Brain microvascular endothelial cell (primary cell): ENCODE measurements at places on chromosomes 7 and 10.
A peak's percentile ranks its signal among the peaks of the same experiment; 100 is the strongest.

- no peak for DNase-seq
These were observed 12.5 kb downstream of the NPVF start for GRCh38 chr7:25215694-25216335.

- no peak for DNase-seq
These were observed 642.8 kb downstream of the TNS3 start for GRCh38 chr7:46939089-46939488.

DNA sequence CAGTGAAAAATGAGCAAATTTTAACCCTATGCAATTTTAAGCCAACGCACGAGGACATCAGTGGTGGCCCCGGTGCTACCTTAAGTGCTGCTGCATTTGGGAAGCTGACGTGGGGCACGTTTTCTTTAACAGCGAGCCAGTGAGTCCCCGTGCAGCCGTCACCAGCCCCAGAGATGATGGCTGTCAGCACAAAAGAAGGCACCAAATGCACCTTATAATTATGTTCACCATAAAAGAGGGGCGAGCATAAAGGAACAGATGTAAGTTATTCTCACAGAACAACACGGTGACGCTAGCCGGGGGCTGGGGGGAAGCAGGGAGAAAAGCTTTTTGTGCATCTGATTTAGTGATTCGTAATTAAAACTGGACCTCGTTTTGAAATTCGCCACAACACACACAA lies 260.1 kb downstream of the DNAJB6 start:
- no peak for DNase-seq

DNA sequence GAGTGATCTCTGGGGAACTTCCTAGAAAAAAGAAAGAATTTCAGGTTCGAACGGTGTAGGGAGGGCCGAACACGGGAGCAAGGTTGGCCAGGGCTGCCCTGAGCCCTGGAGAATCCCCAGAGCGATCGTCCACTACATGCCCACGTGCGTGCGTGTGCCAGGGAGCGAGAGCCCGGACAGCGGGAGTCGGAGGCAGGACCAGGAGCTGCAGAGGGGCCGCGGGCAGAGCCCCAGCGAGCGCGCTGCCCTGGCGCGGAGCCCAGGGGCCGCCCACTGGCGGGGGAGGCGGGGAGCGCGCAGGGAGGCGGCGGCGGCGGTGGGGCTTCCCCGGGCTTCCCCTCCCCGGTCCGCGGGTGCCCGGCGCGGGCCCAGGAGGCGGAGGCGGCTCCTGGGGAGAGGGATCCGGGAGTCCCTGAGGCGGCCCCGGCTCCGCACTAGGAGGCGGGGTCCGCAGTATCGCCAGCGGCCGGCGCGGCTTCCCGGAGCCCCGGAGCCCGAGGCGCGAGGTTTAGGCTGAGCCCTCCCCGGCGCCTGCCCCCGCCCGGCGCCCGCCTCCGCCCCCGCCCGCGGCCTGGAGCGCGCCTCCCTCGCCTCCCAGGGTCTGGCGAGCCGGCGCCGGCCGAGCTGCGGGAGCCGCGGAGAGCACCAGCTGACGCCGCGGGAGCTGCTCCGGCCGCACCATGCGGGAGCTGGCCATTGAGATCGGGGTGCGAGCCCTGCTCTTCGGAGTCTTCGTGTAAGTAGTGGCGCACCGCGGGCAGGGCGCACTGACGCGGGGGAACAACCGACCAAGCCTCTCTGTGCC lies at the start of gene PLPP4:
Gene PLPP4 (plus strand): TSS at position 602 of the 805 bp plus-strand sequence. CDS start 79 bp downstream, at position 681.
- peak; percentile 12 for DNase-seq

GRCh38 chr7:119640326-119640725 lies 632.6 kb upstream of the KCND2 start:
- DNase-seq: no peak

DNA sequence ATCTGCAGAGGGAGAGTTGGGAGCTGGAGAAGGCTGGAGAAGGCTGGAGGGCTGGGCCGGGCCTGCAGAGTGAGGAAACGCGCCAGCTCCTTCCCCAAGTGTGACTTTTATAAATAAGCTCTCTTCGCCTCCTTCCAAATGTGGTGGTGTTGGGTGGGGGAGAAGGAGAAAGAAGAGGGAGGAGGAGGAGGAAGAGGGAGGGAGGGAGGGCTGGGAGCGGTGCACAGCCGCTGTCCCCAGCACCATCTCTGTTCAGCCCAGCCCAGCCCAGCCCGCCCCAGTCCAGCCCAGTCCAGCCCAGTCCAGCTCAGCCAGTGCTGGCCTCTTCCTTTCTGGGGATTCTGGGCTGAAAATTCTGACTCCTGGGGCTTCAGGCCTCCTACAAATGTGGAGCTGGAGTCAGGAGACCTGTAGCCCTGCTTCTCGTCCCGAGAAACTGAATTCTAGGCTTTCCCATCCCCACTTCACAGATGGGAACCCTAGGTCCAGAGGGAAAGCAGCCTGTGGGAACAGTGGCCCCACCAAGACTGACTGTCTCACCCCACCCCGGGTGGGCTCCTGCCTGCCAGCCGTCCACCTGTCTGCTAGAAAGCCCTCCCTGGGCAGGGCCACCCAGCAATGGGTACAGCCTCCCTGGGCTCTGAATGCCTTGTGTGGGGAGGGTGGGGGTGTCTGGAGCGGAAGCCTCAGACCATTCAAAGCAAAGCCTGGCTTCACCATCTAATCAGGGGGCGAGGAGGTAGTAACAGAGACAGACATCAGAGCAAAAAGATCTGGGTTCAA lies 2.3 kb downstream of the STX1A start:
- DNase-seq: peak; percentile 35

DNA sequence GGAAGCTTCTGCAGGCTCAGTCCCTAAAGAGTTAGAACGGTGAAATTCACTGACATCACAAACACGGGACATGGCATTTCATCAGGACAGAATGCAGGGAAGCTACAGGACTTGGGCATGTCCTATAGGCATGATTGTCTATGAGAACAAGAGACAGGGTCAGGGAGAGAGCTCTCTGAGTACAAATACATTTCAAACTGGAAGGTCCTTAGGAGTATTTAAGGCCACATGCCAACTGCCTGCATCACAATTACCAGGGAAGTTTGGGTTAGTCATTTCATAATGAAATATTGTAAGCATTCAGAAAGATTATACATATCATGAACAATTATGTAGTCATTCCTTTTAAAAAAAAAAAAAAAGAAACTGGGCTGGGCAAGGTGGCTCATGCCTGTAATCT lies 71.3 kb downstream of the CREB3L2 start:
- DNase-seq: peak; percentile 92

- no peak for DNase-seq
These were observed 732.6 kb downstream of the CCSER2 start for GRCh38 chr10:85060944-85061343.

- DNase-seq: no peak
These were observed 653.9 kb upstream of the FOXK1 start for GRCh38 chr7:4028221-4028620.

- DNase-seq: no peak
These were observed 368.4 kb downstream of the ARL4A start for GRCh38 chr7:13055732-13056368.

DNA sequence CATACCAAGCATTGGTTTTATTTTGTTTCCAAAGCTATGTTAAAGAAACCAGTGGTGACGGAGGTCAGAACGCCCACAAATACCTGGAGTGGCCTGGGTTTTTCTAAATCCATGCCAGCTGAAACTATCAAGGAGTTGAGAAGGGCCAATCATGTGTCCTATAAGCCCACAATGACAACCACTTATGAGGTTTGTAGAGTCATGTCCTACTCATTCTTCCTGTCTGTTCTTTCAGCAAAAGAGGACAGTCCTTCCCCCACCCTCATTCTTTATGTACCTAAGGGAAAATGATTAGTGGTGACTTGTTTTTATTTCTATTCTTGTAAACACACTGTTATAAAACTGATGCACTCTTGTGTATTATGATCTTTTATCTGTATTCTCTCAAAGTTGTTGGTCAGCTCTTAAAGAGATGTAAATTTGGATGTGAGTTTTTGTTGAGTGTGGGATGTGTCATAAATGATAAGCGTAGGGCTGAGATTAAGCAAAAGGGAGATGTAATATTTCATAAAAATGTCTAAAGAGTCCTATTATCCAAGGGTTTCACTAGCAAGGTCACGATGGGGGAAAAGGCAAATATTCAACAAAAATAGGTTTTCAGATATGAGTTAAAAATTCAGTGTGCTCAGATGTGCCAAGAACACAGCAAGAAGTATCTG lies 294.4 kb downstream of the BICC1 start:
- DNase-seq: no peak

GRCh38 chr7:12549106-12549505 lies 21.4 kb upstream of the SCIN start:
- DNase-seq: peak; percentile 10

- DNase-seq: no peak
These were observed at the start of gene SORCS3 for GRCh38 chr10:104641187-104641936. Gene SORCS3 (plus strand): TSS chr10:104641290.

DNA sequence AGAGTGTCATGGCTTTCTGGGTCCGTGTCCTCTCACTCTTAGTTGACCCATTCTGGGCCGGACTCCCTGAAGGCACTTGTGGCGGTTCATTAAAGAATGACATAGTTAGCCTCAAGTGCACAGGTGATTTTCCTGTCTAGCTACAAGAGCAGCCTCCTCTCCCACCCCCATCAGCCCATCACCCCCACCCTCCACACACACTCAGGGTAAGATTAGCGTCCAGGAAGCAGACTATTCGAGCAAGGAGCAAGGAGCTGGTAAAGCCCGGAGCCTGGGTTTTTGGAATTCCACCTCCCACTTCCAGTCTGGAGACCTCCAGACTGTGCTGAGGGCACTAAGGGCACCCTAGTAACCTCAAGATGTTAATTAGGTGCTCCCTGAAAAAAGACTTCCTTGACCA lies 39.5 kb downstream of the TACR2 start:
- no peak for DNase-seq

- DNase-seq: no peak
These were observed 83.0 kb downstream of the COL13A1 start for GRCh38 chr10:69884686-69885085.

- DNase-seq: no peak
These were observed 202.9 kb downstream of the DKK1 start for GRCh38 chr10:52517012-52517411.

GRCh38 chr7:41576166-41576565 lies 126.7 kb downstream of the INHBA start:
- peak; percentile 32 for DNase-seq

DNA sequence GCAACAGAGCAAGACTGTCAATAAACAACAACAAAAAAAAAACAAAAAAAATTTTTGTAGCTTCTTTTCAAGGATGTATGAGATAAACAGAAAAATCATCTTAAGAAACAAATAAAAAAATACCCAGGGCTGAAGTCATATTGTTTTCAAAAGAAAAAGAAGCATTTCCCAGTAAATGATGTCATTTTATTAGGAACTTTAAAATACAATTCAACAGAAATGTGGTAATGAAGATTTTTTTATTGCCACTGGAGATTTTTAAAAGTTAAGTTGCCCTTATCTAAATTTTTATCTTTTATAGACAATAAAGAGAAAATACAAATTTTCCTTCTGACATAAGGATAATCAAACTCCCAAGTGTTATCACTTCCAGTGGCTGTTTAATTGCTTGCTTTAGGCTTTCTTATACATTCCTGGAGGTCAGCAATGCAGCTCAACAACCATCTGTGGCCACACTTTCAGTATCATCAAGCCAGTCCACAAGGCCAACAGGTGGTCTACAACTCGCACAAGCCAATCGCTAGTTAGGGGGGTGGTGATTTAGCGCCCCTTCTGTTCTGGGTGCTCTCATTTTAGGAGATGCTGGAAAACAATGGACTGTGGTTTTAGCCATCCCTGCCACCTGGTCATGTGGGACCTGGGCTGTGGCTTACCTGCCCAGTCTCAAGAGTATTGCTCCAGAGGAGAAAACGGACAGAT lies 10.8 kb downstream of the SEPHS1 start:
- no peak for DNase-seq

- no peak for DNase-seq
These were observed 11.8 kb upstream of the PRKAR1B start for GRCh38 chr7:738723-739454.

DNA sequence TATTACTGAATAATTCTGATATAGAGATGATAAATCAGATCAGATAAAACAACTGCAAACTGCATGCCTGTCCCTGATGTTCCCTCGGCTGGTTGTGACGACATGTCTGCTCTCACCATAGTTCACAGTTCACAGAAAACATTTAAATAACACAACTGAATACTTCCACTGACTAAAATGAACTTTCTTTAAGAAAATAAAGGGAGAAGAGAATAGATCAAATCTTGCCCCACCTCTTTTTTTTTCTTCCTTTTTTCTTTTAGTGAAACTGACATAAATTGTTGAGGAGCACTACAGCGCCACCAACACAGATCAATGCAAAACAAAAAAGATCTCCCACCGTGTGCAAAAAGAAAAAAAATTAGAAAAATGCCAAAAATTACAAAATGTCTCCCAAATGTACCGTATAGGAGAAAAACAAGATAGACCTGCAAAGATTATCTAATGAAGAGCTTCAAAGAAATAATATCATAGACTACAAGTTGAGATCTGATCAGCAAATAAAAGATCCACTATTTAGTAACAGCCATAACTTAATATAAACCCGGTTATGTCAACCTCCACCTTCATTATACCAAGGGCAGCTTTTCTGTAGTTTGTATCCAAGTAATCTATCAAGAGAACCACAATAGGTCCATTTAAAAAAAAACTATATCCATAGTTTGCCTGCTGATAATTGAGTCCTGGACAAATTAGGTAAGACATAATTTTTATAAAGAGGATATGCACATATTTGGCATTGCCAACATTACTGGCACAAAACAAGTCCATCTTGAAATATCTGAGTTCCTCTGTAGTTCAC lies 30.7 kb upstream of the EPC1 start:
- DNase-seq: peak; percentile 47

DNA sequence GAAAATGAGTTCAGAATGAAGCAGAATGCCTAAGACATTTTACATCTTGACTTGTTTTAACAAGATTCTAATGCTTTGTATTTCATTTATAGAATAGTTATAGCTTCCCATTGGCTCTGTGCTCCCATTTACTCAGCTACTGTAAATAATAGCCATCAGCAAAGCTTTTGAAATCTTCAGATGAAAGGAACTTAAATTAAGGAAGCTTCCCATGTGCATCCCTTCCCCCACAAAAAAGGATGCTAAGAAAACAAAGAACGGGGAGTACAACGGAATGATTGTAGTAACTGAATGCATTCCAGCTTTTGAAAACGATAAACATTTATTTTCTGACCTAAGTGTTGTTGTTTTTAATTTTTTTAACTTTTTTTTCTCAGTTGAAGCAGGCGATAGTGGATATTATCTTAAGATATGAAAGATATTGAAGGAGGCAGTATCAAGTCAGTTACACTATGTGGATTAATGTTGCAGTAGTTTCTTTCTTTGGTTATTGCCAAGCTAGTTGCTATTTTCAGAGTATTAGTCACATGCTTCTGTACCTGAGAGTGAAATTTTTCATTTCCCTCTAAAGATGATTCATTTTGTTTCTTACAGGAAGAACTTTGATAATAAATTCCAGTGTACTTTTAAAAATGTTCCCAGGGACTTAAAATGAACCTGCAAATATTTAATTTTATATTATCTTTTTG lies 129.2 kb downstream of the KCND2 start:
- DNase-seq: no peak
